Stomach (tissue), 19 donors: ENCODE measurements at places on chromosomes 12 and 14. TPM values are rescaled to one million over a fixed set of nuclear protein-coding genes. Genes with fewer than 3 reads are reported as not detected.

DNA sequence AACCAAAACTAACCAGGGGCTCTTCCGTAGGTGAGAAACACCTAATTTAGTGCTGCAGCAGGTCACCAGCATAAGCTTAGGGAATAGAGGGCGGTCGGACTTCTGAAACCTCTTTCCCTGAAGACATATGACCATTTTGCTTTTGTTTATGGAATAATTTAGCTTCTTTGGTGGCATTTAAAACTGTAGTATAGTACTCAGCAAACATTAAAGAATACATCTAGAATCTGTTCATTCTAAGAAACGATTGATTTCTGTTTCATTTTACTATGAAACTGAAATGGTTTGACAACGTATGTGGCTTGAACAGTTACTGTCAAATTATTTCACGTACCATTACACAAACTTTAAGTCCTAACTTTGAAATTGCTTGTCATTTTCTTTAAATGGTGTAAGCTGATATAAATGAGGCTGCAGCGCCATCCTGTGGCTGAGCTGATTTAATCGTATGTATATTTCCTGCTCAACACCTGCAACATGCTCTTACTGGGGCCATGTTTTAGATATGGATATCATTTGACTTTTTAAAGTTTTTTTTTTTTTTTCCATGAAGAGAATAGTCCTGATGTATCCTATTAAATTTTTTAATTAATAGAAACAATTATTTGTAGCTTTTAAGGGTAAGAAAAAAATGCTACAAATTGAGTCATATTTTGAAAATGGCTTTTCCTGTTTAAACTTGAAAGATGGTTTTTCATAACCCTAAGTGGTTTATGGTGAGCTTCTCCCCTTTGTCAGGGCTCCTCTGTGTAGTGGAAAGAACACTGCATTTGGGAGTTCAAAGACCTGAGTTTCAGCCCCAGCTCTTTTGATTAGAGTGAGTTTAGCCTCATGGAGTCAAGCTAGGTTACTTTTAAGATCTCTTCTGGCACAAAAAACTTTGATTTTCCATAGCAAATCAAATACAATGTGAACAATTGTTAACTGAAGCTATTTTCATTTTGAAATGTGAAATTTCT, 27.4 kb downstream of the CFAP54 start:
- no peaks in the 10 kb centered on the region for H3K4me1 ChIP-seq
- no peaks in the 10 kb centered on the region for H3K36me3 ChIP-seq
- H3K27me3 ChIP-seq, result no peaks in the 10 kb centered on the region
- no peak overlapping the region for H3K4me3 ChIP-seq
- peak; percentile 85 for DNase-seq
- H3K27ac ChIP-seq, result no peak overlapping the region

Gene A2M
- polyA plus RNA-seq, result 104 TPM

- no peaks in the 10 kb centered on the region for H3K27me3 ChIP-seq
- H3K27ac ChIP-seq, result no peak overlapping the region
- H3K4me3 ChIP-seq, result no peak overlapping the region
Measured at GRCh38 chr12:6250343-6250742, 50.1 kb downstream of the CD9 start.

DNA sequence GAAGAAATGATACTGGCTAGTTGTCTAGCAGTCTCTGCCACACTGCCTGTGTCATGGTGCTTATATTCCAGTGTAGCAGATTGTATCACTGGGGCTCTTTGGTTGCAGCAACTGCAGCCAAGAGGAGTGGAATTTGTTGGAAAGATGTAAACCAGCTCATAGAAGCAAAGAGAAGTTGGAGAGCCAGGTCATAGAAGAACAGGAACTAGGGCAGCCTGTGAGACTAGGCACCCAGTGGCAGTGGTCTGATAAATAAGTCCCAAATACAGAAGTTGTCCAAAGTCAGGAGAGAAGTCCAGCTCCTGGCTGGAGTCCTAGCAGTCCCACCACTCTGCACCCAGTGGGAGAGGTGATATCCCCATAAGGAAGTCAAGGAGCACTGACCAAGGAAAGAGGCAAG, 172.5 kb upstream of the ARID2 start:
- H3K27ac ChIP-seq, result no peak overlapping the region
- H3K36me3 ChIP-seq, result no peaks in the 10 kb centered on the region
- no peak for DNase-seq
- no peaks in the 10 kb centered on the region for H3K27me3 ChIP-seq
- no peak overlapping the region for H3K4me3 ChIP-seq
- H3K4me1 ChIP-seq, result no peaks in the 10 kb centered on the region

DNA sequence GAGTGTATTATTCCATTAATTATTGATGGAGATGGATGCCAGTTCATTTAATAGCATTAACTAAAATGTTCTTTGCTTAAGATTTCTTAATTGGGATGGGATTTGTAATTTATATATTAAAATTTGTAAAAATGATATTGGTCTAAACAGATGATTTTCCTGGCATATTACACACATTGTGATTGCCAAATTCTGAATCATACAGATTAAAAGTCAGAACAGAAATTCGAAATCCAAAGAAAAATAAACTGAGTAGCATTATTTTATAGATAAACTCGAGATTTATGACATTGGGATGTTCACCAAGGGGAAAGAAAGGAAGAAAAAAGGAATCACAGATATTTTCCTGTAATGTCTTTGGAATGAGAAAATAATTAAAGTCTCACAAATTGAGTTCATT, 481.1 kb downstream of the CCER1 start:
- no peak overlapping the region for H3K27ac ChIP-seq
- no peak for DNase-seq
- H3K36me3 ChIP-seq, result no peaks in the 10 kb centered on the region

GRCh38 chr12:59742841-59743240, 147.0 kb downstream of the SLC16A7 start:
- no peaks in the 10 kb centered on the region for H3K27me3 ChIP-seq
- no peaks in the 10 kb centered on the region for H3K4me1 ChIP-seq
- no peaks in the 10 kb centered on the region for H3K36me3 ChIP-seq
- no peak overlapping the region for H3K27ac ChIP-seq
- no peak overlapping the region for H3K4me3 ChIP-seq

- H3K4me1 ChIP-seq, result peaks cover 3% of the 10 kb centered on the region
- no peaks in the 10 kb centered on the region for H3K27me3 ChIP-seq
- no peaks in the 10 kb centered on the region for H3K36me3 ChIP-seq
- no peak overlapping the region for H3K4me3 ChIP-seq
Measured at GRCh38 chr12:12025799-12026386, 44.8 kb upstream of the BCL2L14 start.

DNA sequence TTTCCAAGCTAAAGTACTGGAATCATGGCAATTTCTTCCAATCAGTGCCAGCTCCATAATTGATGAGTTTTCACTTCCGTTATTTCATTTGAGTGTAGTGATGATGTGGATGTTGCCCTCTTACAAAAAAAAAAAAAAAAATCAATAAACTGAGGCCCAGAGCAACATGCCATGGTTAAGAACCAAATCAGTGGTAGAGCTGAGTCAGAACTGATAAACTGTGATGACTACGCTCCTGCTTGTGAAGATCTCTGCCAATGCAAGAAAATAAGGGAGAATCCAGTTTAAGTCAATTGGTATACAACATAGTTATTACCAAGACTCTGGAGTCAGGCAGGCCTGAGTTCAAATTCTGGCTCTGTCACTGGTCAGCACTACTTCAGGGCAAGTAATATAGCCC, 102.7 kb downstream of the GPR135 start:
- DNase-seq, result no peak
- H3K27me3 ChIP-seq, result no peaks in the 10 kb centered on the region
- H3K36me3 ChIP-seq, result peaks cover 27% of the 10 kb centered on the region
- peaks cover 41% of the 10 kb centered on the region for H3K4me1 ChIP-seq

Gene TAS2R20
- polyA plus RNA-seq, result not detected

- no peak overlapping the region for H3K27ac ChIP-seq
- DNase-seq, result no peak
- H3K4me3 ChIP-seq, result no peak overlapping the region
- H3K4me1 ChIP-seq, result no peaks in the 10 kb centered on the region
Measured at GRCh38 chr12:32820376-32820931, 64.8 kb upstream of the YARS2 start.

GRCh38 chr14:95286645-95287044, 33.1 kb downstream of the CLMN start:
- no peak overlapping the region for H3K27ac ChIP-seq
- DNase-seq, result no peak
- peaks cover 12% of the 10 kb centered on the region for H3K4me1 ChIP-seq

- peaks cover 22% of the 10 kb centered on the region for H3K4me1 ChIP-seq
- H3K36me3 ChIP-seq, result peaks cover 55% of the 10 kb centered on the region
- DNase-seq, result no peak
Measured at GRCh38 chr14:73943083-73943482, 6.8 kb downstream of the FAM161B start.

- H3K27ac ChIP-seq, result no peak overlapping the region
- DNase-seq, result no peak
- H3K4me3 ChIP-seq, result no peak overlapping the region
- H3K4me1 ChIP-seq, result no peaks in the 10 kb centered on the region
Measured at GRCh38 chr12:84186433-84186832, 726.2 kb downstream of the SLC6A15 start.

DNA sequence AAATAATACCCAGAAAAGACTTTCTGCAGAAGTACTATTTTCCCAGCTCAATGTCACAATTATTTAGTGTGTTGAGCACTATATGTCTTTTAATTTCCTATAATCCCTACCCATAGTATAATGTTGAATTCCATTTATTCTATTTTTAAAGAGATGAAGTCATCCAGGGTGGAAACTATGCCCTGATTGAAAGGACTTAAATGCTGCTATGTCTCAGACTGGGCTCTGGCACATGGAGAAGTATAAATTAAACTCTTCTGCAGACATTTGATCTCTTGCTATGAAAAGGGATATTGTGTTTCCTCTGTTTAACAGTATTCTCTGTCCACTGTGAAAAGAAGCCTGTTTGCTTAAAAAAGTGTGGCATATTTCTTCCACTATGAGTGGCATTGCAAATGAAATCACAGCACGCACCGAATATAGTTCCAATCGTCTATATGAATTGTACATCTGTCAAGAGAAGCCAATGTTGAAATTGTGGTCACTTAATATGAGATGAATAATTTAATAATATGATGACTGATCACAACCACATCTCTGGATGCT, 192.3 kb downstream of the BCAT1 start:
- H3K27me3 ChIP-seq, result no peaks in the 10 kb centered on the region
- no peaks in the 10 kb centered on the region for H3K36me3 ChIP-seq
- no peak overlapping the region for H3K27ac ChIP-seq
- H3K4me3 ChIP-seq, result no peak overlapping the region

GRCh38 chr12:106227641-106228319, 20.0 kb downstream of the CKAP4 start:
- no peak overlapping the region for H3K4me3 ChIP-seq
- peaks cover 22% of the 10 kb centered on the region for H3K4me1 ChIP-seq
- DNase-seq, result peak; percentile 69
- H3K36me3 ChIP-seq, result no peaks in the 10 kb centered on the region
- no peaks in the 10 kb centered on the region for H3K27me3 ChIP-seq
- H3K27ac ChIP-seq, result no peak overlapping the region

Gene LDHB
- 491 TPM for polyA plus RNA-seq

DNA sequence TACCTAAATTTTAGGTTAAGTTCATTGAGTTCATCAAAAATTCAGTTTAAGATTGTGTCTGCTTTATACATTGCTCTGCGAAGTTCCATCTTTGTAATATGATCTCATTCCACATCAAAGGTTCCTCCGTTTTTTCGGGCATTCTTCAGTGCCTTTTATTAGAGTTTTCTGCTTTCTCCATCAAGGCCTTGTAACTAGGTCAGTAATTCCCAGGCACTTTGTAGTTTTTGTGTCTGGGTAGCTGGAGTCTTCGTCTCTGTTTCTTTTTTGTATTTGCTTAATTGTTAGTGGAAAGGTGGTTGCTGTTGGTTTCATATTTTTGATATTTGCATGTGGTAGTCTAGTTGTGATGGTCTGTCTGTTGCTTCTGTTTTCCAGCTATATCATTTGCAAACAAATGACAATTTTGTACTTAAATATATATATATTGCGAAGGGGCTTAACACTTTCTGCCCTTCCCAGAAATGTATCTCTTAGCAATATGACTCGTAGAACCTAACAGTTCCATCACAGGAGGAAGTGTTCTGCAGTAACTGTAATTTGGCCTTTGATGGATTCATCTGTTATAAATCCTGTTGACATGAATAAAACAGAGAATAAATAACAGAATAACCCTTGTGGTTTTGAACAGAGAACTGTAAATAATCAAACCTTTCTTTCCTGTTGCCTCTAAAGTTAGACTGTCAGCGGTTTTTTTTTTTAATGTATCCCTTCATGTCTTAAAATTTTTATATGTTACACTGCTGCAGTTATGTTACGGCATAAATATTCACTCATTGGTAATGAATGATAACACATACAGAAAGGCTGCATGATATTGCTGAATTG, 88.4 kb upstream of the DYNC1H1 start:
- peaks cover 21% of the 10 kb centered on the region for H3K4me1 ChIP-seq
- H3K36me3 ChIP-seq, result peaks cover 11% of the 10 kb centered on the region
- H3K27me3 ChIP-seq, result no peaks in the 10 kb centered on the region
- H3K4me3 ChIP-seq, result no peak overlapping the region
- H3K27ac ChIP-seq, result peak overlapping the region; percentile 64
- DNase-seq, result no peak

DNA sequence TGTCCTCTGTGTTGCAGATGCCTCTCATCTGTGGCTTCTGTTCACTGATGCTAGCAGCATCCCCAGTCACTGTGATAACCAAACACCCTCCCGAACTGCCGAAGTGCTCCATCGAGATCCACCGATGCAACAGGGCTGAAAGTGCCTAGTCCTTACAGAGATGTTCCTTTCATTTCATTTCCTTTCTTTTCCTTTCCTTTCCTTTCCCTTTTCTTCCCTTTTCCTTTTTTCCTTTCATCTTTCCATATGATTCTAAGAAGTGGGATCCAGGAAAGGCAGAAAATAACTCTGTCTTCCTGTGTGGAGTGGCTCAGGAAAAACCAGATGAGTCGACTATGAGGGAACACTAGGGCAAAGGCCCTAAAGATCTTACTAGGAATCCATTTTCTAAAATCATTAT, 26.7 kb downstream of the FGF6 start:
- H3K4me1 ChIP-seq, result no peaks in the 10 kb centered on the region
- H3K27ac ChIP-seq, result no peak overlapping the region
- no peak overlapping the region for H3K4me3 ChIP-seq
- H3K27me3 ChIP-seq, result peaks cover 39% of the 10 kb centered on the region
- no peak for DNase-seq

Gene ACTN1
- polyA plus RNA-seq, result 43.6 TPM

- H3K4me1 ChIP-seq, result no peaks in the 10 kb centered on the region
- no peak overlapping the region for H3K4me3 ChIP-seq
- no peak for DNase-seq
- H3K27ac ChIP-seq, result no peak overlapping the region
- H3K36me3 ChIP-seq, result no peaks in the 10 kb centered on the region
Measured at GRCh38 chr12:106692896-106693820, 81.3 kb upstream of the RIC8B start.

DNA sequence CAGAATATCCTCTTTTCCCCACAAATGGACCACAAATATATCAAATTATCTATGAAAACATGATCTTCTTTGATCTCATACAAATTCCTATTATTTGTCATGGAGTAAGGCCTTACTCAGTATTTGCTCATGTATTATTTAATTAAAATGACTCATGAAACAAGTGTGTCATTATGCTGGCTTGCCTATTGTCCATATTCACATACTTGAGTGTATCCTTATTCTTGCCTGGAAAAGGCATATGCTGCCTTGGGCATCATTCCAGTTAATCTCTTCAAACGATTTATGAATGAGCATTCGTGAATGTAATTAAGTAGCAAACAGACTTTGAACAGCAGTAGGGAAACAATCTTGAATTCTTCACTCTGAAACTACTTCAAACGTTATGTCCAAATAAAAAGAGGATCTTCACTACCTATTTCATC, 22.6 kb upstream of the SNRPF start:
- peak overlapping the region; percentile 65 for H3K27ac ChIP-seq
- DNase-seq, result peak; percentile 27
- peaks cover 28% of the 10 kb centered on the region for H3K4me1 ChIP-seq
- no peaks in the 10 kb centered on the region for H3K36me3 ChIP-seq
- no peak overlapping the region for H3K4me3 ChIP-seq
